ENCODE measurements at places on chromosomes 5 and 9. TPM values are rescaled to one million over a fixed set of nuclear protein-coding genes. Genes with fewer than 3 reads are reported as not detected.

DNA sequence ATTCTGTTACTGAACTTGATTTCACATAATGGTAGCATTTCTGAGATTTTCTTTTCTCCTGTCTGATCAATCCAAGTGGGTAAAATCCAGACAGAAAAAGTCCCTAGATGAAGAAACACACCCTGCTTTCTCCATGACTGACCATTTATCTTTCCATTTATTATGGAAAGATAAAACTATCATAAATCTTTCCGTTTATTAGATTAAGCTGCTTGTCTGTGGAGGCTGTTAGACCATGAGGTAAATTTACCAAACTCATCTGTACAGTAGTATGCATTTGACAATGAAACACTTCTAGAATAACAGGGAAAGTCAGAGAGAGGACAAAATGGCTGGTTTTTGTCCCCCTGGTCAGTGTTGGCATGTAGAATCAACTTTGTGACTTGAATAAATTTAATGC is 491.2 kb upstream of the SEMA6A start:
- H3K27ac ChIP-seq = no peak overlapping the region
- no peak for DNase-seq
- H3K36me3 ChIP-seq = no peaks in the 10 kb centered on the region
- H3K4me1 ChIP-seq = no peaks in the 10 kb centered on the region
- H3K4me3 ChIP-seq = no peak overlapping the region
- H3K27me3 ChIP-seq = no peaks in the 10 kb centered on the region

- no peak overlapping the region for H3K4me3 ChIP-seq
- H3K36me3 ChIP-seq = no peaks in the 10 kb centered on the region
- H3K4me1 ChIP-seq = no peaks in the 10 kb centered on the region
- no peak for DNase-seq
- H3K27ac ChIP-seq = no peak overlapping the region
- no peaks in the 10 kb centered on the region for H3K27me3 ChIP-seq
Measured at GRCh38 chr9:91258451-91258850, 103.3 kb downstream of the AUH start.

The MAP1B gene
- total RNA-seq = 20.6 TPM

DNA sequence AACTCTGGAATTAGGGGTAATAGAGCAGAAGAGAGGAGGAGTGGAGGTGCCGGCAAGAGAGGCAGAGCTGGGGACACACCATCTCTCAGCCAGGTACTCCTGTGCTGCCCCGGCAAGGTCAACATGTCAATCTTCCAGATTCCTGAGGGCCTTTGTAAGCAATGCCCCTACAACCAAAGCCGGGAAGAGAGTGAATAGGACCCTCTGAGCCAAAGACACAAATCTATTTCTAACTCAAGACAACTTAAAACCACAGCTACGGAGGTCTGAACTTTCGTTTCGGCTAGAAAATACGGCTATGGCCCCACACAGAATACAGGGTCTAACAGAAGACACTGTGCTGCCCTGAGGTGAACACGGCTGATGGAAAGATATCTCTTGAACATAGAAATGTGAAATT is 66.6 kb downstream of the SERINC5 start:
- no peaks in the 10 kb centered on the region for H3K36me3 ChIP-seq
- no peak for DNase-seq
- H3K4me3 ChIP-seq = no peak overlapping the region
- peaks cover 56% of the 10 kb centered on the region for H3K4me1 ChIP-seq
- H3K27ac ChIP-seq = no peak overlapping the region
